Activated CD8-positive, alpha-beta T cell treated with anti-CD3 and anti-CD28 coated beads, Interleukin-2, amount 10 ng/mL, durations not matched to agents 7 days and 5 days (primary cell): ENCODE measurements at places on chromosomes 16 and 17.

GRCh38 chr17:79370126-79370525, 240.7 kb downstream of the RBFOX3 start:
- H3K4me1 ChIP-seq = no peaks in the 10 kb centered on the region
- no peaks in the 10 kb centered on the region for H3K36me3 ChIP-seq
- H3K27me3 ChIP-seq = peaks cover 4% of the 10 kb centered on the region
- no peak overlapping the region for H3K4me3 ChIP-seq

GRCh38 chr17:29733166-29733565, 110.5 kb upstream of the CORO6 start:
- peaks cover 37% of the 10 kb centered on the region for H3K36me3 ChIP-seq
- DNase-seq = no peak
- H3K27ac ChIP-seq = no peak overlapping the region
- H3K4me3 ChIP-seq = no peak overlapping the region

DNA sequence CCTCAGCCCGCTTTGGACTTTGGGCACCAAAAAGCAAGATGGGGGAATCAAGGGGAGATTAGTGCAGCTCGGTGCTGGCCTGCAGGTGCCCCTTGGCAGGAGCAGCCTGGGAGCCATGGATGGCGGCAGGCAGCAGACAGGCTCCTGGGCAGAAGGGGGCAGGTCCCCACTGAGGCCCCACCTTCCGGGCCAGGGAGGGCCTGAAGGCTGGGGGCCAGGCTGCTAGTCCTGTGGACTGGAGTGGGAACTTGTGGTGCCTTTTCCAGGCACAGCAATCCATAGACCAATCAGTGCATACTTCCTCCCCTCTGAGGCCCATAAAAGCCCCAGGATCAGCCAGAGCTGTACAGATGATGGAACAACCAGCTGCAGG, 64.0 kb downstream of the USP32 start:
- no peaks in the 10 kb centered on the region for H3K4me1 ChIP-seq
- H3K36me3 ChIP-seq = peaks cover 9% of the 10 kb centered on the region

- H3K36me3 ChIP-seq = no peaks in the 10 kb centered on the region
- H3K4me3 ChIP-seq = no peak overlapping the region
- DNase-seq = no peak
- H3K27ac ChIP-seq = no peak overlapping the region
- no peaks in the 10 kb centered on the region for H3K27me3 ChIP-seq
These were observed 310.0 kb downstream of the CBLN1 start for GRCh38 chr16:48971571-48972077.

DNA sequence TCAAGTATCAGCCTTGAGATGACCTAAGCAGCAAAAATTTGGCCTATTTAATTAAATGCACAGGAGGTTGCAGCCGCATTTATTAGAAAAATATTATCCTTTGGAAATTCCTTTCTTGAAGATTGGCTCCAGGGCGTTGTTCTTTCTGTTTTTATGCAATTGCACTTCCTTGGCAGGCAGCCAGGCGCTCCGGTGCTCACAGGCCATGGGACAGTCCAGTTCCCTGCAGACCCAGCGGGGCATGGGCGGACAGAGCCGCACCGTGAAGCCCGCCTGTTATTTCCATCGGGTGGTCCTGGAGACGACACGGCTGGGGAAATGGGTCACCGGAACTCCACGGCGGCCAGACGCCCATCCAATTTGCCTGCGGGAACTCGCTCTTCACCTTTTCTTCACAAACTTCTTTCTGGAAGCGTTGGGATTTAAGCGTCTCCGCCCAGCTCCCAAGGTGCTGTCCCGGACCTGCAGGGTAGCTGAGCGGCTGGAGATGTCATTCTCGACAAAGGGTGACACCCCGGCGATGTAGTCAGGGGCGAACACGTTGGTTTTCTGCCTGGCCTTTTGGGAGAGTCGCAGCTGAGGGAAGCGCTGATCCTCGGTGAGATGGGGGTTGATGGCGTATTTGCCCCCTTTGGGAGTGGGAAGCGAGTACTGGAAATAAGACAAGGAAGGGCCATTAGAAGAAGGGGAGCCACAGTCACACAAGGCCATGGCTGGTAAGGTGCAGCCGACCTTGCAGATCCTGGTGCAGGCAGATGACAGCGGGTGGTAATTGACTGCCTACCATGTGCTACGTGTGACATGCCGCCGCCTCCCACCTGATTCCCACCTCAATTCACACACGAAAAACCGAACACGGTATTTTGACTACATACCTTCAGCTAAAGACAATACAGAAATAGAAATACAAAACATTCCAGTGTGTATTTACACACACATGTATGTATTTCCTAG, 12.5 kb downstream of the NOB1 start:
- no peak overlapping the region for H3K4me3 ChIP-seq
- no peak for DNase-seq
- no peaks in the 10 kb centered on the region for H3K27me3 ChIP-seq
- peaks cover 1% of the 10 kb centered on the region for H3K4me1 ChIP-seq
